ENCODE measurements at places on chromosomes 6 and 20.

DNA sequence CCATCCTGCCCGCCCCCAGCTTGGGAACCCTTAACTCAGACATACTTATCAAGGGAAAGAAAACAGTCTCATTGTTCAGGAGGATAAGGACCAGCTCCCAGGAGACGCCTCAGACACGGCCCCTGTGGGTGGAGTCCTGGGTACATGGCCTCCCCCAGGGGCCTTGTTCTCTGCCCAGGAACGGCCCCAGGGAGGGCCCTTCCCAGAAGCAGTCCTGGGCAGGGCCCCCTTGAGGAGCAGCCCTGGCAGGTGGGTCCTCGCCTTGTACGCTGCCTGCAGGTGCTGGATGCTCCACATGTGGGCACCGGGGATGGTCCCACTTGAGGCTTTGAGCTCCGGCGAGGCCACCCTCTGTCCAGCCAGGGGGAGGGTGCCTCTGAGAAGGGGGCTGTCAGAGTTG, 4.5 kb upstream of the GATA5 start:
- no peak for DNase-seq

GRCh38 chr6:149864578-149865535, 698 bp upstream of the LRP11 start:
- DNase-seq = no peak

GRCh38 chr6:166268431-166268830, 39.8 kb downstream of the PRR18 start:
- no peak for DNase-seq

DNA sequence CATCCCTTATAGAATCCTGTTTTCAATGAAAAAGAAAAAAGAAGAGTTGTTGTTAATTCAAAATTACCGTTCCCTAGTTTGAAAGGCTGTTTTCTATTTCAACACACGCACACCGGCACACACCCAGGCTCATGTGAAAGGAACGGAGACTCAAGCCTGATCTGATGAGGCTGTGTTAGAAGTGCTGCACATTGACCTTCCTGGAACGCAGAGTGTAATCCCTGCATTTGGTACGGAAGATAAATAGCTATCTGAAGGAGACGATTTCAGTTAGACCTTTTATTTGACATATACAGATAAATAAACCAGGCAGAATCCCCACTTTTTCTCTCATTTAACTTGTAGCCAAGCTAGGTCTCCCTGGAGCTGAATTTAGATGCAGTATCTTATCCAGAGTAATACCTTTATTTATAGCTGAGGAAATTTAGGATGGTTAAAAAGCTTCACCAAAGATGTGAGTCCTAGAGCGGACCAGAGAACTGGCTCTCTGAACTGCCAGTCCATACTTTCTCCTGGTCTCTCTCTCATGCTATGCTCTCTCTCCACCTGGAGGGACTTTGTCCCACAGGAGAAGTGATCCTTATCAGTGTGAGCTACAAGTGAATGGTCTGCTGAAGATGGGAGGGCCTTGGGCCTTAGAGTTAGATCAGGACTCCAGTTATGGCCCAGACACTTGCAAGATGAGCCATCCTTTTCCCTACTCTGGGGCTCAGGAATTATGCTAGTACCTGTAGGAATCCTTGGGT, 30.6 kb downstream of the MAP3K4 start:
- DNase-seq = no peak

GRCh38 chr6:69311888-69312287, 484.9 kb downstream of the LMBRD1 start:
- no peak for DNase-seq

DNA sequence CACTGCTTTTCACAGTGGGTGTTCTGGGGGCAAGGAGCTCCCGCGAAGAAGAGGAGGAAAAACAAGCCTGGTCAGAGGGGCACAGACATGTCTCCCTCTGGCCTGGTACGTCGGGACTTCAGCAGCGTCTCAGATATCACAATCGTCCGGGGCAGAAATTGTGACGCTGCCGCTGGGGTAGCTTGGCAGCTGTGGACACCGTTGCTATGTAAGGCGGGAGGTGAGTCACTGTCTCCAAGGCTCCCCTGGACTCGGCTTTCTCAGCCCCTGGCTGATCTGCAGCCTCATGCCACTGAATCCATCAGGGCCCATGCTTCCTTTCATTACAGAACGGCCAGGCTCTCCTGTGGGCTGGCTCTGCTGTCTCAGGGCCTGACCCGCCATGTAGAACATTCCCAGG, 98.7 kb downstream of the SULF2 start:
- no peak for DNase-seq

DNA sequence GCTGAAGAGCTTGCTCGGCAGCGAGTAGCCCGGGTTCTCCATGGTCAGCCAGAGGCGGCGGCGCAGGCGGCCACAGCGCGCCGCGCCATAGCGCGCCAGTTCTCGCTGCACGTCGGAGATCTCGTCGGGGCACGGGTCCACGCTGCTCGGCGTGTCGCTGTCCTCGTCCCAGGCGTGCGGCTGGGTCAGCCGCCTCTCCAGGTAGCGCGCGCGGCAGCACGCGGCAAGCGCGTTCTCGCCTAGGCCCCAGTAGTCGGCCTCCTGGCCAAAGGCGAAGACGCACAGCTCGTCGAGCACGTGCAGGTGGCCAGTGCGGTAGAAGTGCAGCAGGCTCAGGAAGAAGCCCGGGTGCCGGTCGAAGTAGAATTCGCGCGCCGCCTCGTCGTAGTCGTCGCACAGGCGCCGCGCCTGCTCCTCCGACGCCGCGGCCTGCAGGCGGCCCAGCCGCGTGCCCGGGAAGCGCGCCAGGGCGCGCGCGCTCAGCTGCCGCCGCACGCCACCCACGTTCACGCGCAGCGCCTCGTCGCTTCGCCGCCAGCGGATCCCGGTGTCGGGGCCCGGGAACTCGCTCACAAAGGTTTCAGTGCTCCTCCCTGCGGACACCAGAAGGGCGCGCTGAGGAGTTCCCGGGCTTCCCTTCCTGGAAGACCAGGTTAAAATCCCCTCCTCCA, 2.7 kb downstream of the KCNS1 start:
- DNase-seq = no peak

DNA sequence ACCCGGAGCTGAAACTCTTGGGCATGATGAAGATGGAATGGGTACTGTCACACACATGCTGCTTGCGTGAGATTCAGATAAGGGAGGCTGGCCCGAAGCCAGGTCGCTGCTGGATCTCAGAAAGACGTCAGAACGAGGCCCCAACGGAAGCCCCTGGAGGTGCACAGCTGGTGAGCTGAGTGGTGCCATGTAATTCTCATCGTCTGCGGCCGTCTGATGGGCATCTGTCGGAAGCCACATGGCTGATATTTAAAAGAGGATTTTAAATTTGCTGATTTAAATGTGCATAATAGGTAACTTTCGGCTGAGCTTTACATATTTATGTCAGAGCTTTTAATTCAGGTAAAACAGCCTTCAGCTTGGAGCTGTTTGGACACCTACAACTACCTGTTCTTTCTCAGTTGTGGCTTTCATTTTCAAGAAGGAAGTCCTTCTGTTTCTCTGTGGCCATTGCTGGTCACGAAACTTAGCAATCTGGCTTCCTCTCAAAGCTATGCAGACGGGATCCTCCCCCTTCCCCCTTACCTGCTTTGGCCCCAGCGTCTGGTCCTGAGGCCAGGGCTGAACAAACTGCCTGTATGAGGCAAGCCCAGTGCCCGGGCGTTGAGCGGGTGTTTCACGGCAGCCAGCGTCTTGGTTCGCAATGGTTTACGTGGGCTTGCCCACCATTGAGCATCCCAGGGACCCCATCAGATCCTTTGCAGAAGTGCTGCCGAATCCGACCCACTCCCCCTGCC, 9.2 kb downstream of the SLCO4A1 start:
- peak; percentile 46 for DNase-seq

GRCh38 chr20:34512266-34512954, 3.8 kb upstream of the DYNLRB1 start:
- no peak for DNase-seq

DNA sequence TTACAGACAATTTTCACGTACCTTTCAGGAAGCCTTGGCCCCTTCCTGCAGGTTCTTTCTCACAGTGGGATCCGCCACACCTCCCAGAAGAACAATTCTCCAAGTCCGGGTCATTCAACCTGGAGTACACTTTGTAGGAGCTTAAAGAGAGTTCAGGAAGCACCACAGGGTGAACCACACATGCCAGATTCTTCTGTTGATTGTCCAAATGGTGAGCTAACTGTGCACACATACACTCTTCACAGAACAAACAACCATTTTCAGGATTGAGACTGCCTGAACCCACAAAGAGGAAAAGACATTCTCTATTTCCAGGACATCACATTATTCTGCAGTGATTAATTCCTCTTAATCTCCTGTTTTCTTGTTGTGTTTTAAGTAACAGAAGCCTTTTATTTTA, 51.0 kb downstream of the SCGN start:
- DNase-seq = no peak

GRCh38 chr6:54366667-54367327, 58.6 kb downstream of the TINAG start:
- no peak for DNase-seq
